ENCODE measurements at places on chromosomes 5 and 9.

DNA sequence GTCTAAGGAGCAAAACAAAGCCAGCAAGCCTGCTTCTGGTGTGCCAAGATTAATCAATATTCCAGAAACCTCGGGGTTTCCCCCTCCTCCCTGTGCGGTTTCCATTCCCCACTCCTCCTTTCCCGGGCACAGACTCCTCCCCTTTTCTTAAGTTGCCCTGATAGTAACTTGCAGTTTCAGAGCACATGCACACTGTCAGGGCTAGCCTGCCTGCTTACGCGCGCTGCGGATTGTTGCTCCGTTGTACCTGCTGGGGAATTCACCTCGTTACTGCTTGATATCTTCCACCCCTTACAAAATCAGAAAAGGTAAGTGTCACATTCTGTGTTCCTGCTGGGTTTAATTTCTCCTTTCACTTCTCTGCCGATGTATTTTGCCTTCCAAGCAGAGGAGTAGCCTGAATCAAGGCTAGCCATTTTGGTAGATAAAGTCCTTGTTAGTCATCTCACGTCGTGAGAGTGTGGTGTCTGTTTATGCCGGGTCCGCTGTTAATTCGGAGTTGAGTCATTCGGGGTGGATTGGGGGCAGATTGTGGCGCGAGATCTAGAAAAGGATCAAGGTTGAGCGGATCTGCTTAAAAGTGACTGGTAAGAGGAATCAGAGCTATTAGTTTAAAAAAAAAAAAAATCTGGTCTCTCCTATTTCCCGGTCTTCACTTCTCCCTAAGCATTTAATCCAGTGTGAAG, at the start of gene SLC1A3:
Gene SLC1A3 (plus strand): TSS at position 179 of the 686 bp plus-strand sequence. CDS start 1,818 bp downstream, outside the sequence.
- DNase-seq = peak; percentile 62

- DNase-seq = peak; percentile 30
These were observed 13.1 kb downstream of the NACC2 start for GRCh38 chr9:136081826-136082495.

GRCh38 chr9:122229485-122229837, 704 bp upstream of the LHX6 start:
- no peak for DNase-seq

- DNase-seq = no peak
These were observed 121.4 kb downstream of the DMRT2 start for GRCh38 chr9:1171546-1171945.

GRCh38 chr5:159503236-159503635, 172.9 kb upstream of the IL12B start:
- no peak for DNase-seq

GRCh38 chr5:83026930-83027687, 50.1 kb downstream of the TMEM167A start:
- DNase-seq = no peak

DNA sequence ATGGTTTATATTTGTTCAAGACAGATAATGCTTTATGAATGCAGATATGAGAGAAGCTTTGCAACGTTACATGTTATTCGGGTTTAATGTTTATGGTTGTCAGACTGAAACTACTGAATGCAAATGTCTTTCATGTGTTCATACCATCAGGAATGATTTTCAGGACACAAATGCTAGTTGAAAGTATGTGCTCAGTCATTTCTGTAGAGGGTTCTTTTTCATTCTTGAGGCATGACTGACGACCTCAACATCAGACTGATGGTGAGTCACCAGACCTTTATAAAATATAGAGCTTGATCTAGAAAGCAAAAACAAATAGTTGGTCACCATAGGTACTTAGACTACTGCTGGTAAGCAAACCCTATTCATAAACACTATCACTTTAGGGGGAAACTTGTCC, 287.3 kb upstream of the NUDT12 start:
- no peak for DNase-seq

- DNase-seq = peak; percentile 50
These were observed 9.8 kb downstream of the VDAC1 start for GRCh38 chr5:133994990-133995333.

DNA sequence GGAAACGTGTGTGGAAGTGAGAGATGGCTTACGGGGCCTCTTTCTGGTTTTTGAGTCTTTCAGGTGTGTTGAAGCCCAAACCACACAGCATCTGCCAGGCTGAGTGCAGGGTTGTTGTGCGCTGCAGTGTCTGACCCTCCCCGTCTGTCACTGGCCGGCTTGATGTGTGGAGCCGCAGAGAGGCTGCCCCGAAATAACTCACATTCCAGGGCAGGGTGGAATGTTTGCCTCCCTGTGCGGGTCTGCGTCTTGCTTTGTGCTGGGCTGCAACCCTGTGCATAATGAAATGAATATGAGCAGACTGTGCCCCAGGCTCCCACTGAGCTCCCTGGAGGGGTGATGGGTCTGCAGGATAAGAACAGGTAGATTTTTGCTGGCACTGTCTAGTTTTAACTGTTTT, 9.9 kb upstream of the PLEKHG4B start:
- DNase-seq = no peak

DNA sequence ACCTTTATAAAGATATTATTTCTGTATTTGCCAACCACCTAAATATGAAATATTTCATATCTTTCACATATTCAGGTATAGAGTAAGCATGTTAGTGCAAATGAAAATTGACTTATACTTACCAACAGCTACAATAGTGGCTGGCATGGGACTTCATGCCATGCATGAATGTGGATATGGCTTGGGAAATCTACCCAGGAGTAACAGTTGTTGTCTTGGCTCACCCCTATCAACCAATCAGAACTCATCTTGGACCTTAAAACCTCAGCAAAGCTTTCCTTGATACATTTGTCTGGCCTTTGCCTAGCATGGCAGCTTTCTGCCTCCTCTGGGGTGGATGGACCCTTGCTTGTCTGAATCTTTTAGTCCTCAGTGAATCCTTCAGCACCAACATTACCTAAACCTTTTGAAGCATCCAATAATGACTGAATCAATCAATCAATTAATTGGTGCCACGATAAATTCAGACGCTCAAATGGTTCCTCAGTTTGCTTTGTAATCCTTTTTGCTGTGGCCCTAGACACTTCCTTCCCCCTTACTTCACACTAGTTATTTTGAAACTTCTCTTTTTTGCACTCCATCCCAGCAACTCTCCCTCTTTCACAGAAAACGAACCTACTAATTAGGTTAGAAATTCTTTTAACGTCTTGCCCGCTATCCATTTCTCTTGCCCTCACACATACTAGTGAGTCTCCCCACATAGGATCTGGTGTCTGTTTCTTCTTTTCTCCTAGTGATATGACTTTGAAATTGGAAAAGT, 132.3 kb upstream of the ZNF608 start:
- DNase-seq = no peak

DNA sequence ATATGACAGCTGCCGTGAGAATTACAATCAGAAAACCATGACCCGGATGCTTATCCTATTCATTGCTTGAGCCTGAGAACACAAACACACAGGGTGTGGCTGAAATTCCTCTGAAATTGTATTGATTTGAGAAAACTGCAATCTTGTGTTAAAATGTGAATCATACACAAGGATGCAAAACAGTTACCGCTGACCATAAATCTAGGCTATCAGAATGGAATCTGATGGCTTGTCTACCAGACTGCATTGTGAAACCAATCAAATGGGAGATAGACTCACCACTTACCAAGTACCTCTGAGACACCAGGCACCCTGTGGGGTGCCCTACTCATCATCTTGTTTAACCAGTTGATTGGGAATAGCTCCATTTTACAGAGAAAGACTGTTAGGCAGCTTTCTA, 188.7 kb upstream of the MSX2 start:
- no peak for DNase-seq

DNA sequence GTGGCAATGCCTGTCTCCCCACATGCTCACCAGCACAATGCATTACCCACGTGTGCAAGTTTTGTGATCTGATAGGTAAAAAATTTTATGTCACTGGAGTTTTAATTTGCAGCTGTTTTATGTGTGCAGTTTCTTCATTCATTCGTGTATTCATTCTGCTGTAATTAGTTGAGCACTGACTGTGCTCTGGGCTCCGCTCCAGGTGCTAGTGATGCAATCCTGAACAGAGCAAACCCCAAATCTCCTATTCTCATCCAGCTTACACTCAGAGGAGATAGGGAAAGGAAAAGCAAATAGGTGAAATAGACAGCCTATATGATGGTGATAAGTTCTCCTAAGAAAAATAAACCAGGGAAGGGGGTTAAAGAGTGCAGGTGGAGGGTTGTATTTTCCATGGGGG, 148.4 kb downstream of the TENT4A start:
- no peak for DNase-seq

- no peak for DNase-seq
These were observed 289.3 kb downstream of the KIAA0825 start for GRCh38 chr5:94329115-94329514.

DNA sequence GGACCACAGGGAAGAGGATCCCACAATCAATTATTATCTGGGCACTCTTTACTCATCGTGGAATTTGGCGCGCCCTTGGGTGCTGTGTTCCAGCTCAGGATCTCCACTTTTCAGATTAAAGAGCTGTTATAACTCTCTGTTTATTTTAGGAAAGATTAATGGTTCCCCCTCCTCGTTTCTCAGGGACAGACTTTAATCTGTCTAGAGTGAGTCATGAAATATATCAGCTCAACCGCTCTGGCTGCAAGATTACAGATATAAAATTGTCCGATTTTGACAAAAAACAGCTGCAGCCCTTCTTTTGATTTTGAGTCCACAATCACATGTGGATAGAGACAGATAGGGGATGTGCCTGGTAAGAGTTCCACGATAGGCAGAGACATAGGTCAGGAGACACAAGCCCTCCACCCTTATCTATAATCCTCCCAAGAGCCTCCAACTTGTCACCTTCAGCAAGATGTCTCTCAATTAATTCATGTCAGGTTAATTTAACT, 77.6 kb upstream of the ANKRD55 start:
- peak; percentile 77 for DNase-seq

DNA sequence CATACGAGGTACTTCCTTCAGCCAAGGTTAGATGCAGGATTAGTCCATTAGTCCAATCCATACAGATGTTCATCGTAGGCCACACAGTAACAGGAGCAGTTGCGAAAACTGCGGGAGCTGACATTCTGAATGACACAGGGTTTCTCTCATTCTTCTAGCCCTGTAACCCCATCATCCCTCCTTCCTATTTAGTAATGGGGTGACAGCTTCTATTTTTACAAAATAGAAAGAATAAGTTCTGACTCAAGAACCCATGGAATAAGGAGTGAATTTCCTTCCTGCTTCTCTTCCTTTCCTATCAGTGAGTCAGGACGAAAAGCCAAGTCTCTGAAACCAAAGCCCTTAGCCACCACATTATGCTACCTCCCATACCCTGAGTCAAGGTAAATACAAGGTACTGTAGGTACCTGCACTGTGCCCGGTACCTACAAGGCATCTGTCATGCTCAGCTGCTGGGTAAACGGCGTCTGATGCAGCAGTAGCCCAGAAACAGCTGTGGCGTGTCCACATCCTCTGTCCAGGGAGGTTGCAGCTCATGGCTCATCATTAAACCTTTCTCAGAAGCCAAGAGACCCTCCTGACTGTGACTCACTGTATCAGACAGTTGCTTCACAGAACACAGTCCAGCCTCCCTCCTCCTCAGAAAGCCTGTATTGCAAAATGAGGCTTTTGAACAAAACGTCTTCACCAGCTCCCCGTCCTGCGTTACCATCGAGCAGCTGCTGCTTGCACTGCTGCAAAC, 84.2 kb downstream of the ESM1 start:
- no peak for DNase-seq

GRCh38 chr9:31084350-31084749, 1300.1 kb upstream of the ACO1 start:
- DNase-seq = no peak

- peak; percentile 81 for DNase-seq
These were observed 142.6 kb downstream of the PBX3 start for GRCh38 chr9:125889476-125890419.

DNA sequence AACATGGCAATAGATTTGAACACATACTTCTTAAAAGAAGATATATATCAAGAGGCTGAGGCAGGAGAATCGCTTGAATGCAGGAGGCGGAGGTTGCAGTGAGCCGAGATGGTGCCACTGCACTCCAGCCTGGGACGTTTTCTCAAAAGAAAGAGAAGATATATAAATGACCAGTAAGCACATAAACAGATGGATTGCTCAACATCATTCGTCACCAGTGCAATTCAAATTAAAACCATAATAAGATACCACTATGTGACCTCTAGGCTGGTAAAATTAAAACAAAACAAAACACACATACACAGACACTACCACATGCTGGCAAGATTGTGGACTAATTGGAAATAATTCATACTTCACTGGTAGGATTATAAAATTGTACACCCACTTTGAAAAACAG, 5.3 kb upstream of the TXN start:
- no peak for DNase-seq

DNA sequence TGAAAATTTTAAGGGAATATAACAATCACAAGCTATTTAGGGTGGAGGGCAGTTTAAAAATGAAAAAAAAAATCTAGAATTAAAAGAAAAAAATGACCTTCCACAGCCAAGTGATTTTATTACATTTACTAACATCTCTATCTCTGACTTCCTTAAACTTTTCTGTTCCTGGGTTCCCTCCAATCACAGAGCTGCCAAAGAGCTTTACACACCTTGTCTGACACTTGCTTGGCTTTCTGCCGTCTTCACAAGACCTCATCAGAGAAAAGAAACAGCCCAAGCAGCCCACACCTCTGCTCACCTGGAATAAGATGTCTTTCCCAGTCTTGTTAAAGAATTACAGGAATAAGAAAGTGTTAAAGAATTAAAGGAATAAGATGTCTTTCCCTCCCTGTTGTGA, 38.9 kb downstream of the PSMB7 start:
- no peak for DNase-seq

GRCh38 chr9:5382479-5382878, 42.8 kb upstream of the RLN1 start:
- no peak for DNase-seq

- no peak for DNase-seq
These were observed 470.6 kb downstream of the PRDM9 start for GRCh38 chr5:23977997-23978396.

DNA sequence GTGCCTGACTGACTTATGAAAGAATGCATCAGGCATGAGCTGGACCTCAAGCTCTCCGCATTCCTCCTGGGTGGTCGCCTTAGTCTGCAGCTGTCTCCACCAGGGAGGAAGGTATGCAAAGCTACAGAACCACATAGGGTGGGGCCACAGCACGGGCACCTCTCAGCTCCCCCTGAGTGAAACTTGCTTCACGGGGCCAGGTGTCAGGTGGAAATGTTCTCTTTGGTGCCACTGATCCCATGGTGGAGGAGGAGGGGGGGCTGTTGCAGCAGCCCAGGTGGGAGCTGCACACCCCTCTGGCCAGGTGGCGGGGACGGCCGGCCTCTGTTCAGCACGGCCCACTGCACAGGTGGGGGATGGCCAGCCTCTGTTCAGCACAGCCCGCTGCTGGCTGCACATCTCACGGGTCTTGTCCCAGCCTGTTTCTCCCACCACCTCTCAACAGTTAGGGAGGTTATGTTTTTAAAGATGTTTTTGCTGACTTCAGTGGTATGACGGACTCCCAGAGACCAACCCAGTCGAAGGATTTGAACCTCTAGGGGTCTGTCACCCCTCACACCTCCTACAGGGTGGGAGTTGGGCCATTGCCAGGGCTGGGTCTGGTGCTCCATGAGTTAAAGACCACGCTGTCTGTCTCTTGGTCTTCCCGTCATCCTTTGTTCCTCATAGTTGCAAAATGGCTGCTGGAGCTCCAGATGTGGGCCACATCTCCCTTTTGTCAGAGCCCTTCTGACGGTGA, 34.3 kb downstream of the MRPL36 start:
- no peak for DNase-seq

Measured in D341Med (cell line).